ENCODE measurements at places on chromosomes 6 and 20. TPM values are rescaled to one million over a fixed set of nuclear protein-coding genes. Genes with fewer than 3 reads are reported as not detected.

DNA sequence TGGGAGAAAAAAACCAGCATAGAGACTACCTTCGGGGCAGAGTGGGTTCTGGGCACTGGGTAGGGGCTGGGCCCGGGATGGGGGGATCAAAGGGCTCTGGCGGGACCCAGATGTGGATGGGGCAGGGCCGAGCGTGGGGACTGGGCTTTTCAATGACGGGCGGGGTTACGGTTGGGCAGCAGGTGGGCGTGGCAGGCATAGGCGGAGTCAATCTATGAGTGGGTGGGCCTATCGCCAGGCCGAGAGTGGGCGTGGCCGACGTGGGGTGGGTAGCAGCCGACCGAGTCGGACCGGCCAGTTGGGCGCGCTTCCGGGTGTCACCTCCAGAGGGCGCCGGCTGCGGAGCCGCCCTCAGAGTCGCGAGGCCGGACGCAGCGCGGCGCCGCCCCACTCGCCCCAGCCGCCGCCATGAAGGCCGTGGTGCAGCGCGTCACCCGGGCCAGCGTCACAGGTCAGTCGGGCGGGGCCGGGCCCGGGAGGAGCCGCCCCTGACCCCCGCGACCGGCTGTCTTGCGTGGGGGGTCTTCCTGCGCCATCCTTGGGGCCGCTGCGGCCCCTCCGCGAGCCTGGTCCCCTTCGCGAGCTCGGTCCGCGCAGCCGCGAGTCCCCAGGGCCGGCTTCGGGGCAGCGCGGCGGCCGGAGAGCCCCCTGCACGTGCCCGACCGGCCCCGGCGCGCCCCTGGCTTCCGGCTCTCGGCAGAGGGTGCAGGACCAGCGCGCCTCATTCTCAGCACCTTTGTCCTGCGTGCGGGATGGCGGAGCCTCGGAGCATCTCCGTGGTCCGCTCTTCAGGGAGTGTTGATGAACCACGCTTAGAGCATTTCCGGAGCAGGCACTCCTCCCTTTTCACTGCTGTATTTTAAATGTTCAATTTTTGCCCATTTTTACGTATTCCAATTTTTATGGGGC lies at the start of gene DTD1:
DTD1 (plus strand) TSS at position 390 of the 909 bp plus-strand sequence; CDS start at position 409, 19 bp downstream.
- peaks cover 12% of the 10 kb centered on the region for H3K4me1 ChIP-seq
- no peaks in the 10 kb centered on the region for H3K36me3 ChIP-seq
- H3K27me3 ChIP-seq, result no peaks in the 10 kb centered on the region
- H3K4me3 ChIP-seq, result peak within 1 kb of the TSS; percentile 83
- peak; percentile 99 for DNase-seq

DNA sequence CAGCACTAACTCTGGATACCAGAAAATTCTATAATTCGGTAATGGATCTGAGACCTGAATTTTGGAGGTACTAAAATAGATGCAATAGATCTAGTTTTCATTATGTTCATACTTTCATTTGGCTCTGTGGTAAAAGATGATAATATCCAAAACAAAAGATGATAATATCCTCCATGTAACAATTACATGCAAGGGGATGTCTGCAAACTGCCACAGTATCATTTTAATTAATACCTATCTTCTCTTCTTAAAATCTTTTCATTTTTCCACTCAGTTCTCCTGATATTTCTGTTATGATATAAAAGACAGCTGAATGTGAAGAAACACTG lies 15.6 kb downstream of the BTN2A1 start:
- peaks cover 20% of the 10 kb centered on the region for H3K4me1 ChIP-seq
- no peak for DNase-seq
- H3K4me3 ChIP-seq, result peak overlapping the region; percentile 51

GRCh38 chr6:63504777-63505384 lies 67.4 kb upstream of the LOC128125822 start:
- H3K36me3 ChIP-seq, result no peaks in the 10 kb centered on the region
- H3K27me3 ChIP-seq, result no peaks in the 10 kb centered on the region
- no peak overlapping the region for H3K4me3 ChIP-seq
- H3K4me1 ChIP-seq, result no peaks in the 10 kb centered on the region

Gene BPIFB2
- not detected for total RNA-seq

Gene HUS1B
- 2.9 TPM for total RNA-seq

Gene CST2
- not detected for total RNA-seq

Gene ARFGEF3
- total RNA-seq, result 35.6 TPM

Gene EYA2
- total RNA-seq, result 1.4 TPM

Gene MTFR2
- 1.1 TPM for total RNA-seq

Gene TAF4
- total RNA-seq, result 20.8 TPM

Gene POM121L2
- not detected for total RNA-seq
